ENCODE measurements at places on chromosomes 4 and X.

DNA sequence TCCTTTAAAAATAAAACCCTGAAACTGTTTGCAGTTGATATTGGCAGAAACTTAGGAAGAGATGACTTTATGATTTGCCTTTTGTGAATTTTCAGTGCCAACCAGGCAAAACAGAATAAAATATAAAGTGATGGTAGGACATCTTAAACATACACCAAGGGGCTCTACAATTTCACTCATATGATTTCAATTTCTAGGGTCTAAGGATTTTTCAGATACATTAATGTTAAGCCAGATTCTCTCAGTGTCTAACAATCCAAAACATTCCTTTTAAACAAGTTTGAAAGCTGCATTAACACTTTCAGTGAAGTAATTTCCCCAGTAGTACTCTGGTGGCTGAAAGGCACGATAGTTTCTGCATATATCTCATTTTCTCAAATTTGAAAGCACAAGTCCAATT is 1262.0 kb upstream of the ADGRL3 start:
- no peak for DNase-seq

DNA sequence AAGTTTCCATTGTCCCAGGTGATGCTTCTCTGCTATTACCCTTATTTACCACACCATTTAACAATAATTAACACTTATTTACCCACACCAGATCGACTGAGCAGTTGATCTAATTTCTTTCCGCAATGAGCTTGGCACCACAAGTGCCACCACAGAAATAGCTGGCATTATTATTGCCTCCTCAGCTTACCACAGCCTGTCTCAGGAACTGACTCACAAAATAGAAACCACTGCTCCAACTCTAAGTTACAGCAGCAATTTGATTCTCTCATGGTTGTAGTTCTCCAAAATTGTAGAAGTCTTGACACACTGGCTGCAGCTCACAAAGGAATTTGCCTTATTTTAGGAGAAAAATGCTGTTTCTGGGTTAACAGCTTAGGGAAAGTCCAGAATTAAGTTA is 22.5 kb downstream of the ZNF721 start:
- peak; percentile 71 for DNase-seq

- DNase-seq: peak; percentile 41
Observed at GRCh38 chr4:114156371-114156770, 176.9 kb upstream of the ARSJ start.

- no peak for DNase-seq
Observed at GRCh38 chr4:155187989-155188388, 20.4 kb upstream of the NPY2R start.

DNA sequence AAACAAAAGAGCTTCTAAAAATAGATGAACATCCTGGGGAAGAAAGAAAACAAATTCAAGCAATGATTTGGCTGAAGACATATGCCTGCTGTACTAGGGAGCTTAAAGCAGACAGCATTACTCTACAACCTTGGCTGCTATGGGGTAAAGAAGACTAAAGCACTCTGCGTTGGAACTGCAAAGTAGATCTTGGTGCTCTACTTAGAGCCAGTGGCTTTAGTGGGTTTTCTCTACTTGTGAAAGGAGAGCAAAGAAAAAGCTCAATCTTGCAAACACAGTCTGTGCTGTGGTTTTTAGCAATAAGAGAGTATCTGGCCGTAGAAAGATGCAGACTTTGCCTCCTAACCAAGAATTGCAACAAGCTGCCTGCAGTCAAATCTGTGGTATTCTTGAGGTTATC is 334.7 kb upstream of the NDST3 start:
- no peak for DNase-seq

All from astrocyte (in vitro differentiated cells and primary cell).